ENCODE measurements at places on chromosomes 5 and 9. TPM values are rescaled to one million over a fixed set of nuclear protein-coding genes. Genes with fewer than 3 reads are reported as not detected.

GRCh38 chr9:93824386-93825294, 130.5 kb downstream of the BARX1 start:
- no peak for DNase-seq

GRCh38 chr5:53922508-53923498, 362.4 kb downstream of the NDUFS4 start:
- no peak for DNase-seq

GRCh38 chr9:4879115-4879558, 86.4 kb downstream of the RCL1 start:
- no peak for DNase-seq

Gene TRPM3
- total RNA-seq = 5.3 TPM

DNA sequence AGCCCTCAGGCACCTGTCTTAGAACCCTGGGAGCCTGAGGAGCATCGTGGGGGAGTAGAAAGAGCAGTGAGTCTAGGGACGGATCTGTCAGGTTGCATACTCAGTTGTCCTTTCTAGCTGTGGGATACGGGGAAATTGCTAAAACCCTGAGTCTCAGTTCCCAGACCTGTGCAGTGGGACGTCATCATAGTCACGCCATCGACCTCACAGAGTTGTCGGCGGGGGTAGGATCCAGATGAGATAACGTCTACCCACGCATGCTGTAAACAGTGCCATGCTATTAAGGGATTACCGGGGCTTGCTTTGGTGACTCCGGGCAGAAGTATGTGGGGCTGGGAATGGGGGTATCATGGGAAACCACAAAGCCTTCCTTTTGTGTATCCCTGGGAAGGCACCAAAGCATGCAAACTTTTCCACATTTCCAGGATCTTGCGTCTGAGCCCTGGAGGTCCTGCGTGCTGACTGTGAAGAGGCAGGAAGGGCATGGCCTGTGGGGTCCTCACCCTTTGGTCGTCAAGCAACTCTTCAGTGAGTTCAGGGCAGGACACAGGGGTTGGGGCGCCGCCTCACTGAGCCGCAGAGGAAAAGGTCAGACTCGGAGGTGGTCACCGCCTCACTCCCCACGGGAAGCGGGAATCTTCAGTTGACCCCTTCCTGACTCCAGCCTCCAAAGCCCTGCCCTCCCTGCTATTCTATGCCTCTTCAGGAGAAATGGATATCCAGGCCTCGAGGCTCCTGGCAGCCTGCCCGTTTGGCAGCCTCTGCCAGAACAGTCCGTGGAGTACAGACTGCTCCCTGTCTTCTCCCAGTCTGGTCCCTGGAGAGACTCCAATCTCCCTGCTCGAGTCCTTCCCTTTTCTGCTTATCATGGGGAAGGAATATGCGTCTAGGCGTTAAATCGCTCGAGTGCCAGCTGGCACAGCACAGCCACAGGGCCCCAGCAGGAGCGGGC, 186.8 kb upstream of the KLF9 start:
- DNase-seq = peak; percentile 98

DNA sequence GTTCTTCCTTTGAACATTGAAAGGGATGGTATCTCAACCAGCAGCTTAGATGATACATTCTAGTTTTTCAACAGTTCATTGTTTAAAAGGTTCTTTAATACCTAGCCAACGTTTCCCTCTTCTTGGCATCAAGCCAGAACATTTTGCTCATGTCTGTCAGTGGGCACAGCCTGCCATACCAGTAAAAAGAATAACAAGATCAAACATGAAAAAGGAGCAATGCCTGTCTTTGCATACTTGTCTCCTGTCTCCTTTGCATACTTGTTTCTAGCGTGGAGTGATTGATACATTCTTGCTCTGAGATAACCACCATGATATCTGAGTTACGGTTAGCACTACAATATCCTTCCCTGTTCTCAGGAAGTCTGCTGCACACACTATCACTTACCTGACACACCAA, 248.6 kb upstream of the DAPK1 start:
- no peak for DNase-seq

Gene MACROH2A1
- 98.0 TPM for total RNA-seq

DNA sequence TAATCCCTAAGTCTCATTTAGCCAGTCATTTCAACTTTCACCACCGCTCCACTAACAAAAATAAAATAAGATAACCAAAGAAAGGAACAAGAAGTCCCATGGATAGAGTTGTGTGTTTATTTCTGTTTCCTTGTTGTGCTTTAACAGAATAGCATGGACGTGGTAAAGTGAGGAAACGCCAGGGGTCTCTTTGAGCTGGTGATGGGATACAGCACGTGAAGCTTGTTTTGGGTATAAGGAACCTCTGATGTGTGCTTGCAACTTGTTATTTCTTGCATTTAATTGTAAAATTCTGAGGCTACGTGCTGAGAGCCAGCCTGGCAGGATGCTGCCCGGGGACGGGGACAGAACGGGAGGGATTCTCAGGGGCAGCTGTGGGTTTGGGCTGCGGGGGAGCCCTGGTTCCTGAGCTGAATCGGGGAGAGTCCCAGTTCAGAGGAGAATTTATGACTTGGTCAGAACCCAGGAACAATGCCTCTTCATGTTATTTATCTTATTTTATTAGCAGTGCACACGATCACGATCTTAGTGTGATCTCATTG, 63.4 kb downstream of the ANKRD33B start:
- no peak for DNase-seq

GRCh38 chr9:21994556-21995005, at the start of gene CDKN2B-AS1:
Gene CDKN2B-AS1 (plus strand): TSS chr9:21994791.
- DNase-seq = peak; percentile 80

Gene BHMT2
- 24.5 TPM for total RNA-seq

- no peak for DNase-seq
Measured at GRCh38 chr9:6590334-6590733, 55.2 kb downstream of the GLDC start.
